ENCODE measurements at places on chromosomes 5 and 9.

DNA sequence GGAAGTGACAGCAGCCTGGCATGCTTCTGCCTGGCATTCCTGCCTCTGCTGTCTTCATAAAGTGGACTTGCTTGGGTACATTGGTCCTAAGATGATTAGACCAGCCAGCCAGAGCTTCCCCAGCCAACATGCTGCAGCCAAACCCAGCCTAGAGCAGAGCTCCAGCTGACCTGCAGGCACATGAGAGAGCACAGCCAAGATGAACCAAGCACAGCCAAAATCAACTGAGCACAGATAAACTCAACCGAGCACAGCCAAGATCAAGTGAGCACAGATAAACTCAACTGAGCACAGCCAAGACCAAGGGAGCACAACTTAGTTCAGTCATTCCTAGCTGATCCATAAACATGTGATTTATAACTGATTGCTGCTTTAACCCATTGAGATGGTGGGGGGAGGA, 266.5 kb downstream of the MSX2 start:
- DNase-seq, result no peak

DNA sequence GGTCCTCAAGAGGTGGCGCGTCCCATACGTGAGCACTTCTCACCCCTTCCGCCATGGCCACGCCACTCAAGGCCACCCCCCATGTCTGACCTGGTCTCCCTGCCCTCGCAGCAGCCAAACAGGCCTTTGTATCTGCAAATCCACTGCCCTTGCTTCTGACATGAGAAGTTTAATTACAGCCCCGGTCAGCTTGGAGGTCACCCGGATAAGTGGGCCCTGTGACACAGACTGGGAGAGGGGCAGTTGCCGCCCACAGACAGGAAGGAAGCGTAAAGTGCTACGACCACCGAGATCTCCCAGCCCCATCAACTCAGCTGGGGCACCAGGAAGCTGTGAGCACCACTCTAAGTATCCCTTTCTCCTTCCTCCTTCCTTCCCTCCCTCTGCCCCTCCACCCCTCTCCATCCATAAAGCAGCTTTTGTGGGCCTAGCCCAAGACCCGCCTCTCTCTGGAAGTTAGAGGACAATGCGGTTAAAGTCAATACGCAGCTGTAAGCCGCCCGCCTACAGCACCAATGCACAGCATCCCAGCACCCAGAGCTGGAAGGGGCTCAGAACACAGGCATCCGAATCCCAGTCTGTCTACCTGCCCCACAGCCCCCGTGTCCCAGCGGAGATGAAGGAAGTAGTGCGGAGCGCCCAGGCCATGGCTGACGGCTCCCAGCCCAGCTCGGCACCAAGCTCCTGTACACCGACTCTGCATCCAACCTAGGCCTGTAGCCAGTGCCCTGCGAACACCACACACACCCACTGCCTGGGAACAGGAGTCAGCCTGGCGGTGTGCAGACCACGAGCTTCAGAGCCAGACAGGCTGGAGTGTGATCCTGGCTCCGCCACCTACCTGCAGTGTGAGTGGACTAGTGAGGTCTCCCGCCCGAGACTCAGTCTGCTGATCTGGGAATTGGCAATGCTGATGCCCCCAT, 44.8 kb upstream of the RNF130 start:
- no peak for DNase-seq

DNA sequence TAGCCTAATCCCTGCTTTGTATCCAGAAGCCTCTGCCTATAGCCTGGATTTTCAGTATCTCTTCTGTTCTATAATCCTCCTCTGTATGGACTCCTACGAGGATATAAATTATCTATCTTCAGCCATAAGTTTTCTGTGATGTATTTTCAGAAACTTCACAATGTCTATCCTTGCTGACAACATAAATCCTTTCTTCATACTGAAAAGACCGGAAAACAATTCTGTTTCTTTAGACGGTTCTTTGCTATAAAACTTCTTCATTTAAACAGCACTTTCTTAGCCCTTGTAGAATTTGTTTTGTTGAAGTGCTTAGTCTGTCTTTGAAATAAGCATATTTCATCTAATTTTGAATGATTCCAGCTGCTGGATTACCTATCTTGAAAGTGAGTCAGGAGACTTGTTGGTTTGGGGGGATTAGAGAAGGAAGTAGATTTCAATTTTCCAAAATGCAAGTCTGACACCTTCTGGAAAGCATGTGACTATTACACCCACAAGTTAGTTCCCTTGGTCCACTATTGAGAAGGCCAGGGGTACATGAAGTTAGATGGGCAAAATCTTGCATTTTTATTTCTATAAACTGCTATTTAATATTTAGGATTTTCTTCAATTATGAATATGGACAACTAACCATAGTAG, 96.3 kb upstream of the RANBP3L start:
- no peak for DNase-seq

GRCh38 chr9:105339849-105340248, 95.4 kb downstream of the SLC44A1 start:
- DNase-seq, result no peak

GRCh38 chr5:44935871-44936270, 127.1 kb downstream of the MRPS30 start:
- DNase-seq, result no peak

DNA sequence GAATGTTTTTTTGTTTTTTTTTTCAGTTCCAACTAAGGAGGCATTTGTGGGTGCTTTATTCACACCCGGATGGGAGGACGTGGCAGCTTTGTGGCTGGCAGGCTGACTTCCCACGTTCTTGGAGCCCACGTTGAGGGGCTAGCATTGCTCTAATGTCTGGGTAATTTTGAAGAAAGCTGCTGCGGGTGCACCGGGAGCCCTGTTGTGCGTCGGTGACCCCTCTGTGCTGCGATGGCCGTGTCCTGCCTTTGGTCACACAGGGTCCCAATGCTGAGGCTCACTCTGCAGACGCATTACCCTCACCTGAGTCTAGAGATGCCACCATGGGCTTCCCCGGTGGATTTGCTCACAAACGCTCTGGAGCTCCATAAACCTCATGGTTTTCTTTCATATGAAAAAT, 34.2 kb downstream of the NDUFS6 start:
- DNase-seq, result no peak

DNA sequence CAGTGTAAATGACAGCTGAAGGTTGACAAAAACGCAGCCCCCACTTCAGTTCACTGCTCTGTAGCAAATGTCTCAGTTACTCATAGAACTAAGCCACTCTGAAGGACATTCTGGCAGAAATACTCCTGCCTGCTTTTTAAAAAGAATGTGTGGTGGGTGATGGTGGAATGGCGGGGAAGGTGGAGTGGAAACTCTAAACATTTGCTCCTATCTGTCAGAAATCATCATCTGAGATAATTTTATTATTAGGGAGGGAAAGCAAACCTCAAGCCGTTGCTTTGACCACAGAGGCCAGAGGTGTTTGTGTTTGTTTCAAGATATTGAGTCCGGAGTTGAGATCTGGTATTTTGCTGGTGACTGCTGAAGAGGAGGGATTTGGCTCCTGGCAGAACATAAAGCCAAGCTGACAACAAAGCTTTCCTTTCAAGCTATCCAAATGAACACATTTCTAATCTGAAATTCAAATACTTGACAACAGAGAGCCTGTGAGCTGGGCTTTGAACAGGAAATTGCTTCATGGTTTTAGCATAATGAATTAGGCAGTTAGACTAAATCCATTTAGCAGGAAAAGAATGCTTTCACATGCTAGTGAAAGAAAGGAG, 362.7 kb downstream of the CSNK1G3 start:
- DNase-seq, result no peak

DNA sequence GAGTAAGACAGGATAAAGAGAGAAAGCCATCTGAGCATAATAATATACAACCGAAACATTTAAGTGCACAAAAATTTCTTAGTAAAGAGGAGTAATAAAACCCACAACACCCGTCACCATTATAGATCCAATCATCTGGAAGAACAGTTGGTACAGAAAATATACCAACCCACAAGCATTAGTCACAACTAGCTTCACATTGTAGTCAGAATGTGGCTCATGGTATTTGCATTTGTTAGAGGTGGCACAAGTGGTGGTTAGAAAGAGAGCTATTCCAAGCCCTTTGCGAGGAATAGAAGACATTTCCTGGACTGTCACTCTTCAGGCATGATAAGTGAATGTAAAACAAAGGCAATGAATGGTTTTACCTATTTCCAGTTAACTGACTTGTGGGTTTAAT, 677.5 kb upstream of the ST8SIA4 start:
- no peak for DNase-seq

GRCh38 chr5:94632024-94632423, 13.6 kb downstream of the SLF1 start:
- DNase-seq, result no peak

- no peak for DNase-seq
Measured at GRCh38 chr5:132103969-132104391, 30.4 kb downstream of the CSF2 start.

- no peak for DNase-seq
Measured at GRCh38 chr5:178624631-178625546, 2.0 kb downstream of the CLK4 start.

- no peak for DNase-seq
Measured at GRCh38 chr5:74402553-74402952, 238.0 kb downstream of the ENC1 start.

GRCh38 chr5:10913841-10914240, 152.8 kb upstream of the DAP start:
- no peak for DNase-seq

- peak; percentile 76 for DNase-seq
Measured at GRCh38 chr9:133994353-133995011, 2.4 kb upstream of the VAV2 start.

GRCh38 chr5:134289509-134290113, 63.7 kb upstream of the PPP2CA start:
- DNase-seq, result peak; percentile 66

DNA sequence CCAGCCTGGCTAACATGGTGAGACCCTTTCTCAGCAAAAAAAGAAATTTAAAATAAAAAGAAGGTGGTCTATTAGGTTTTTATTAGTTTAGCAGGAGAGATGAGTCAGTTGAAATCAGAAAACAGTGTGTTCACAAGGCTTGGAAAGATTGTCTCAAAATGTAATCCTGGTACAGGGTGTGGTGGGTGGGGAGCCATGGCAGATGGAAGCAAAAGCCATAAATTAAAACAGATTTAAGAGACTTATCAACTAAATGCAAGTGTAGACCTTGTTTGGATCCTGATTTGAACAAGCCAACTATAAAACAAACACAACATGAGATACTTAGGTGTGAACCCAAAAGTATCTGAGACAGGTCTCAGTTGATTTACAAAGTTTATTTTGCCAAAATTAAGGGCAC, 42.8 kb upstream of the KLF9 start:
- no peak for DNase-seq

DNA sequence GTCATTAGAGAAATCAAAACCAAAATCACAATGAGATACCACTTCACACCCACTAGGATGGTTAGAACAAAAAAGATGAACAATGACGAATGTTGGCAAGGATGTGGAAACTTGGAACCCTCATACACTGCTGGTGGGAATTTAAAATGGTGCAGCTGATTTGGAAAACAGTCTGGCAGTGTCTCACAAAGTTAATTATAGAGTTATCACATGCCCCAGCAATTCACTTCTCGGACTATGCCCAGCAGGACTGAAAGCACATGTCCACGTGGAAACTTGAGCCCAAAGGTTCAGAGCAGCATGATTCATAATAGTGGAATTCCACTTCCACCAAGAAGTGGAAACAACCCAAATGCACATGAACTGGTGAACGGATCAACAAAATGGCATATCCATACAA, 85.0 kb upstream of the HRH2 start:
- no peak for DNase-seq

GRCh38 chr5:96761618-96762017, 46.1 kb downstream of the ERAP1 start:
- no peak for DNase-seq

DNA sequence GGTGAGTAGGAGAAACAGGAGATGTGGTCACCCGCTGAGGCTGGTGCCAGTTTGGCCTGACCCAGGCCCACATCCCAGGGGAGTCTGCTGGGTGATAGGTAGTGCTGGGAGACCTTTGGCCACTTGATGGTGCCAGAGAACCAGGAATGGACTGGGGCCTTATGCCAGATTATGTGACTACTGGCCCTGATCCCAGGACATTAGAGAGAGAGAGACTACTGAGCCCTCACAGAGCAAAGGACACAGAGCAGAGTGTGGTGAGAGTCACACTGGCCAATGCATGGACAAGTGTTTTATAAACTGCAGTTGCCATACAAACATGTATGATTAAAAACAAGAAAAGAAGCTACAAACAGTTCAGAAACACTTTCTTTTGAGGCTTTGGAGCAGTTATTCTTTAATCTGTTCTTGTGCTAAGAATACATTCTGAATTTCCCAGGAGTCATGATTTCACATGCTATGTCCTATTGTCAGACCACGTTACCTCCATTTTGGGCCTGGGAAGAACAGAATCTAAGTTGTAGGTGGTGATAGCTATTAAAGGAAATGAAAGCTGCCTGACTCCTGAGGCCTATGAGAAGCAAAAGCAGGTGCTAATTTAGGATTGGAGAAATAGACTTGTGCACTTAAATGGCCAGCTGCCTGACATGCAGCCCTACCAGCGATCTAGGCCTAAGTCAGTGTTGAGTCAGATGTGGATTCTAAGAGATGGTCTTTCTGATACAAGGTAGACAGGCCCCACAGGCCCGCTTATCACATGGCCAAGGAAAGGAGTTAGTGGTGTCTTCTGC, 32.6 kb upstream of the TMOD1 start:
- DNase-seq, result no peak

DNA sequence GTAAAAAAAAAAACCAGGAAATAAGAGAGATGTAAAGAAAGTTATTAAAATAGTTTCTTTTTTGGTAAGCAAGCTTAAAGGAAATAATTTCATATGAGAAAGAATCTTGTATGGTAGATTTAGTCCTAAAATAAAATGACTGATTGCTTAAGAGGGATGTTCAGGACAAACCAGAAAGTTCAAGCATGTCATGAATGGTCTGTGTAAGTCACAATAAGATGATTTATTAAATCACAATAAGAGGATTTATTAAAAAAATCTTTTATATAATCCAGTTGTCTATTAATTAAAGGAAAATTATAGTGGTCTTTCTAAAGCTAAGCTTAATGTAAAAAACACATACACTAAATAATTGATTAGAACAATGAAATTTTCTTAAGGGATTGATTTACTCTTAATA, 91.8 kb upstream of the OR13F1 start:
- no peak for DNase-seq

- DNase-seq, result no peak
Measured at GRCh38 chr9:108919517-108919916, 14.4 kb downstream of the ELP1 start.

DNA sequence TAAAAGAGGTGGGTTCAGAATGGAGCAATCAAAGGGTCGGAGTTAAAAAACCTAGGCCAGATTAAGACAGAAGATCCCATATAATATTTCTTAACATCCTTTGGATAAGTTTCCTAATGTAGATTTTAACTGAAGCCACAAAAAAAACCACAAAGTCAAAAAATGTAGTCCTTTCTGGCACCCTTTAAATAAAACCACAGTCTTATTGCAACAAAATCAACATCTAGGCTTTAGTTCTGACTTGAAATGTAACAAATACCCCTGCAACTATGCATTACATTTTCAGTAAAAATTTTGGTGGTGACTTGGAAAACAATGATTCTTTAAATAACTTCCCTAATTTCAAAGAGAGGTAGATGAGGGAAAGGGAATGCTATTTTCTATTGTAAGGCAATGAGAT, 109.2 kb downstream of the PSAT1 start:
- DNase-seq, result no peak

Data from CD4-positive, alpha-beta T cell (primary cell).